Hematopoietic multipotent progenitor cell treated with erythropoietin and hydrocortisone succinate and interleukin-3 and kit ligand, for 15 days (in vitro differentiated cells): ENCODE measurements at places on chromosomes 6 and 20.

- DNase-seq = no peak
Observed at GRCh38 chr6:123808556-123808955, 4.9 kb downstream of the NKAIN2 start.

DNA sequence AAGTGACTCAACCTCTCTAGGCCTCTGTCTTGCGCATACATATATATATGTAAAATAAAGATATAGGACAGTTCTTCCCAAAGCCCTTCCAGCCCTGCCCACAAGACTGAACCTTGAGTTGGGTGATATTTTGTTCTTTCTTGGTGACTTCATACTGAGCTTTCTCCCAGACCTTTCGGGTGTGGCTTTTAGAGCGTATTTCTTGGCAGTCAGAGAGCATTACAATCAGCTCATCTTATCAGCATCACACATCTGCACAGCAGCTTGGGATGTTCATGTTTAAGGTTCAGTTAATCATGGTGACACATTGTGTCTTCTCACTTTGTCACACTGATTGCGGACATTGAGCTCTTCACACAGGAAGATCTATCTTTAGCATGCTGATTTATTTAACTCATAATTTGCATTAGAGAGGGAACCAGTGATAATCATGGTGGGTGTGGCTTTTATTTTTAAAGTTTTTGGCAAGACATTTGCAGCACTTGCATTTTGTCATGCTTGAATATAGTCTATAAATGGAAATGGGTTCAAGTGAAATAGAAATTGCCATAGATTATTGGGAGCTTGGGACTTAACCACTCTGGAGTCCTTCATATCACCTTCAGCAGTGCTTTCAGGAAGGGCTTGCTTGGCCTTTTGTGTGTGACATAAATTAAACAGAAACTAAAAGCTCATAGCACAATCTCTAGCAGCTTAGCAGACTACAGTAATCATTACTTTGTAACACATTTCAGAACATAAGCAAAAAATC is 8.3 kb downstream of the KIF3B start:
- DNase-seq = peak; percentile 59

DNA sequence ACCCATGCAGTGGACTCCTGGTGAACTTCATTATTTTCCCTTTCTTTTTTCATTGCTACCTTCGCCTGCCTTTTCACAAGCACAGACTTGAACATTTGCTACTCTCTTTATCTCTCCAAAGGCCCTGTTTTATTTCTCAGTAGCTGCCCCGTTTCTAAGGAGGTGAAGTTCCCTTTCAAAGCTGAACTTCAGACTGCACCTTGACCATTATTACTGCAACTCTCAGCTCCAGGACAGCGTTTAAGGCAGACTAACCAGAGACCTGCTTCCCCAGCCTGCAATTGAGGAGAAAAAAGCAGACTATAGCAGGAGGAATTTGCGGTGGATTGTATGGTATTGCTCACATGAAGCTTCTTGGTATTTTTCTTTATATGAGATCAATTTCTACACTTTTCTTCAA is 460.7 kb downstream of the CBLN4 start:
- no peak for DNase-seq

DNA sequence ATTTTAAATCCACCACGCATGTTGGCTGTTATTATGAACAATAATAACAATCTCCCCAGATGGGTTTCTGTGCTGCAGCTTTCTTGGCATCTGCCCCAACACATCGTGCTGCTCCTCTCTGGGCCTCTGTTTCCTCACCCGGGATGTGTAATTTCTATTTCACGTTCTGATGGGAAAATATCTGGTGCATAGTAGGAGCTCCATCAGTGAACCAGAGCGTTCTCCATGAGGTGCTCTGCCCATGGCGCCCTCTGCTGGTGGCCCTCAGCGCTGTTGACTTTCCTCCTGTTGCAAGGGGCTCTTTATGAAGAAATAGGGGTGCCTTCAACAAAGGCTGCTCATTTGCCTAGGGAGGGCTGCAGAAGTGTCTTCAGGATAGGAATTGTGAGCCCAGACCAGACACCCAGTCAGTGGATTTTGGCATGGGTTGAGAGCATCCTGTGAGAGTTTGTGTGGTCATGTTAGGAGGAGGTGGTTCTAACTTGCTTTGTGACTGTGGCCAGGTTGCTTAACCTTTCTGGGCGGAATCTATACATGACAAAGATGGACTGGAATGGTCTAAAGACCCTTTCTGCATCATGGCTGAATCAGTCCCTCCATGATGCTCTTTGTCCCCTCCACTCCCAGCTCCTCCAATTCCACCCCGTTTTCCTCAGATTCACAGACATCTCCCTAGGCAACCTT is 8.1 kb downstream of the SCRT2 start:
- DNase-seq = peak; percentile 84

DNA sequence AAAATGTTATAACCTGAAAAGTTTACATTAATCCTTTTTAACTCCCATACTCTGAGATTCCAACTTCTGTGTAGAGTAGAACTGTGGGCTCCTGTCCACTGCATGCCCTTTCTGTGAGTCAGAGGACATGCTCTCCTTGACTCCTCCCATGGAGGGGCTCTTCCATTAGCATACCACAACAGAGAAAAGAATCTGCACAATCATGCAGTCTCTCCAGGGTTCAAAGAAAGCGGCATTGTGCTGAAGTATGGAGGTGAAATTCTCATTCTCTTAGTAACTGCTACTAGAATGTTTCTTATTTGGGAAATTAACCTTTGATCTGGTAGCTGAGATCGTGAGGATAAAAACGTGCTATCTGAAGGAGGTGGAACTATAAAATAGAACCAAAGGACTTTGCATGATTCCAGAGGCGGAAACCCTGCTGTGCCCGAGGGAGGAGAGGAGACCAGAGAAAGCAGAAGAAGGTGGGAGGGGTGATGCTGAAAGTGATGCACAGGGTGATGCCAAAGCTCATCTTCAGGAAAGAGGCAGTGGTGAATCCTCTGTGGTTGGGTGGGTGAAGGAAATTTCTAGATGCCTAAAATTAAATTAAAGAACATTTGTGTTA is 202.2 kb upstream of the PCSK2 start:
- no peak for DNase-seq

DNA sequence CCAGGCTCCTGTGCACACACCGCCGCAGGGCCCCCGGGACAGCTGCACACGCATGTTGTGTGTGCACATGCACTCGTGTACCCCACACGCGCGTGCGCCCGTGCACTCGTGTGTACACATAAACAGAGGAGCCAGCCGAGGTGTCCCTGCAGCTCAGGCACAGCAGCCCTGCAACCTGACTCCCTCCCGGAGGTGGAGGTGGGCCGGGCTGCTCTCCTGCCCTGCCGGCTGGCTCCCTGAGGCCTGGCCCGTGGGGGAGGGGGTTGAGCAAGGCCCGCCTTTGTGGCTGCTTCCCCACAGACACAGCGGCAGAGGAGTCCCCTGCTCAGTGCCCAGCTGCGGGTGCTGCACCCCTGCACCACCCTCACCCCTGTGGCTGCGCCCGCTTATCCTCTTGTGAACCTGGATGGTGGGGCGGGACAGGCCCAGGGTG is 624 bp downstream of the RBBP8NL start:
- DNase-seq = no peak

GRCh38 chr6:31884528-31885035 is 5.8 kb upstream of the SLC44A4 start:
- no peak for DNase-seq

DNA sequence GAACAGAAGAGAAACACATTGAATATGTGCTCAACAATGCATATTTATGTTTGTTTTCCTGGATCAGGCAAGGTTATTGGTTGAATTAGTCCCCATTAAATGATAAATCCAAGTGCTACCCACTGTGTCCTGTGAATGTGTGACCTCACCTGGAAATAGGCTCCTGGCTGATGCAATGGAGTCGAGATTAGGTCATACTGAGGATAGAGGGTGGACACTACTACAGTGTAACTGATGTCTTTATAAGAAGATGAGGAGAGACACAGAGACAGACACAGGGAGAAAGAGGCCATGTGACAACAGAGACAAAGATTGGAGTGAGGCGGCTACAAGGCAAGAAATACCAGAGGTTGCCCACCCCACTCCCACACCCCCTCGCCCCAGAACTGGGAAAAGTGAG is 559.3 kb downstream of the C6orf118 start:
- DNase-seq = no peak

- no peak for DNase-seq
Observed at GRCh38 chr6:2793534-2794151, 28.4 kb downstream of the WRNIP1 start.

- DNase-seq = no peak
Observed at GRCh38 chr6:142696123-142697000, 248.6 kb downstream of the HIVEP2 start.

DNA sequence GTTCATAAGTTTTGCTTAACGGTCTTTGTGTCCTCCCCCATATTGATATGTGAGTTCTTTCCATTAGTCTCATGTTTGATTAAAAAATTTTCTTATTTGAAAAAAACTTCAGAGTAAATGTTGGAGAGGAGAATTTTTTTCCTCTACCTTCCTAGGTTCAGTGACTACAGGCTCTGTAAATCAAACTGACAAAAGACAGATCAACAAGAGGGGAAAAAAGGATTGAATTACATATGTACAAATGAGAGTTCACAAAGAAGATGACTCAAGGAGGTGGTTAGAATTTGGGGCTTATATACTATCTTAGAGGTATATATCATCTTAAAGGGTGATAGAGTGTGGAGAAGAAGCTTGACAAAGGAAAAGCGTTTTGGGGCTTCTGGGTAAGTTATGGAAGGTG is 5.6 kb downstream of the TMC2 start:
- DNase-seq = no peak

GRCh38 chr6:111192911-111193555 is 105.7 kb downstream of the SLC16A10 start:
- DNase-seq = no peak

GRCh38 chr6:97293198-97293696 is 10.2 kb upstream of the MMS22L start:
- DNase-seq = no peak

DNA sequence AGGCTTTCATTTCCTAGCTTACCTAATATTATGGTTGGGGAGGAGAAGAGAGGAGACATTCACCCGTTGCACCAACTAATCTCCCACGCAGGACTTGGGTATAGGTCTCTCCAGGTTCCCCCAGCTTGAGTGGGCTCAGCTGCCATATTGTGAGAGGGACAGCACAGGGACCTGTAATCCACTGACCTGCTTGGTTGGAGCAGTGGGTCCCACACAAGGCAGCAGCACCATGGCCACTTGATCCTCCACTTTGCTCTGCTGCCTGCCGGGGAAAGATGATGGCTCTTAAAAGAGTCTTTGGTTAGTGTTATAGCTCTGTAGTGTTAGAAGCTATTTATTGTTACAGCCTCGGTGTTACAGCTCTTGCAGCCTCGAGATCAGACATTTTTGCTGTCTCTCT is 22.5 kb upstream of the ECHDC1 start:
- no peak for DNase-seq

GRCh38 chr20:50655311-50655880 is 35.9 kb downstream of the RIPOR3 start:
- no peak for DNase-seq

- DNase-seq = no peak
Observed at GRCh38 chr6:90119618-90120017, 177.0 kb downstream of the BACH2 start.

DNA sequence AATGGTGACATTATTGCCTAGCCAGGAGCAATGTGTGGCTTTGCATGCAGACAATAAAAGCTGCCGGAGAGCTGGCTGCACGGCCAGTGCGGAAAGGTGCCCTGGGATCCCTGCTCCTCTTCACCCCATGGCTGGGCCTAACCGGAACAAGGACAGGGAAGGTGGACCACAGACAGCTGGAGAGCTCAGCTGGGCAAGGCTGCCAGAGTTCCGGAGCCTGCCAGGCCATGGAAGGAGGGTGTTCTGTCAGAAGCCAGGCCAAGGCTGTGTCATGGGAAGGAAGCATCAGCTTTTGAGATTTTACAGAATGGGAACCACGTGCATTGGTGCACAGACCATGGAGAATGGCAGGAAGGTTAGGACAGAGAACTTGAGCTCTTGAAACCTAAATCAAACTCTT is 25.0 kb downstream of the MAP1LC3A start:
- DNase-seq = no peak

DNA sequence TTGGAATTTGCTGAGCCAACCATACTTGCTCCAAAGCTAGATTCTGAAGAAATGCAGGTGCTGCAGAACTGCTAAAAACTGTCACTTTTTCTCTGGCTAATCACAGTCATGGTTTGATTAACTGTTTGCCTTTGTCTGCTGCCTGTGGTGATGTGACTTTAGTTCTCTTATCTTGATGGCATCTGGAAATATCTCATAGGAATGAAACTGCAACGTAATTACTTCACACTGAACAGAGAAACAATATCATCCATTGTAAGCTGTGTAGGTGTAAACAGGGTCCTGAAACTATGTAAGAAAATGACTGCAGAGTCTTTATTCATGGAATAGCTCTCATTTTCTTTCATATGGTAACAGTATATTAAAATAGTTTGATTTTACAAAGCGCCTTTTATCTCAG is 721.9 kb upstream of the HS3ST5 start:
- no peak for DNase-seq

- DNase-seq = no peak
Observed at GRCh38 chr20:25308671-25309394, 60.9 kb downstream of the PYGB start.

- DNase-seq = no peak
Observed at GRCh38 chr6:16659466-16660156, 101.6 kb downstream of the ATXN1 start.

GRCh38 chr6:25277857-25278256 is 1.3 kb upstream of the CARMIL1 start:
- no peak for DNase-seq

DNA sequence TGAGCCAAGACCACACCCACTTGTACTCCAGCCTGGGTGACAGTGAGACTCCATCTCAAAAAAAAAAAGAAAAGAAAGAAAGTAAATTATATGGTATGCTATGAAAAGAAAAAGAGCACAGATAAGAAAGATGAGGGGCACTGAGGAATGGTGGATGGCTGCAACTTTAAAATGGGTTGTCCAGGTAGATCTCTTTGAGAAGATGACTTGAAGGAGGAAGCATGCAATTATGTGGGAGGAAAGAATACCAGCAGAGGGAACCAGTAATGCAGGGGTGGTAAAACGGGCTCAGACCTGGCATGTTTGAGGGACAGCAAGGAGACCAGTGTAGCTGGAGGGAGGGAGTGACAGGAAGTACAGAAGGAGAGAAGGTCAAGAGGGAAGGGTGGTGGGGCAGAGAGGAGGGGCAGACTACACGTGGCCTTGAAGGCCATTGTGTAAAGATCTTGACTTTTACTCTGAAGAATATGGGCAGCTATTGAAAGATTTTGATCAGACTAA is 22.3 kb downstream of the LINC00237 start:
- no peak for DNase-seq

DNA sequence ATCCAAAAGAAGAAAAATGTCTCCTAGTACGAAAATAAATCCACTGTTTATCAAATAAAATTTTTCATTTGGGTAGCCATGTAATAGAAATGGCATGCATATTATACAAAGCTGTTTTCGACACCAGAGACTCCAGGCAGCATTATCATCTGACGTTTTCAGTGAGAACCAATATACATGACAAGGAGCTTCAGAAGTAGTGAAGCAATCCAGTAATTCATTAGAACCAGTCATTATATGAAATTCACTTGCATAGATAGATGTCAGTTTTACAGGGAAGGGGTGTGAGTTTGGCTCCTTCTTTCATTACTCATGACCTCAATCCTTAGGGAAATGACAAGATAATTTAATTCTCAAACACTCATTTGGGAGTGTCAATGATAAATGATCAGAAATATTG is 14.7 kb downstream of the HTR1B start:
- DNase-seq = no peak
